ENCODE measurements at places on chromosomes 1 and 21. TPM values are rescaled to one million over a fixed set of nuclear protein-coding genes. Genes with fewer than 3 reads are reported as not detected.
A peak's percentile ranks its signal among the peaks of the same experiment; 100 is the strongest.

DNA sequence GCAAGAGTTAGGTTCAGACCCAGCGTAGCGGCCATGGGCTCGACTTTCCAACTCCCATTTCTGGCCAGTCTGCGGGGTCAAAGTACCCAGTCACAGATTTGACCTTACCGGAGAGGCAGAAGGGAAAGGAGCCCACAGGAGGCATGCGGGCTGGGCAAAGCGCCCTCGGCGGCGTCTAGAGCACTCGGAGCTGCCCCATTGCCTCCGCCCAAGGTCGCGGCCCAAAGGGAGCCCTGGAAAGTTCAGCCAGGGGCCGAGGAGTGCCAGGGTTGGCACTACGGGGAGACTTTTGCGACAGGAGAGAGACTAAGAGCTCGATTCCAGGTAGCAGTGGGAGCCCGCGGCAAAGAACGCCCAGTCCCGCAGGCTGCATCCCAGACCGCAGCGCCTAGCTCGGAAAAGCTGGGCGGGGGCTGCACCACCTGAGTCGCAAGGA lies 896 bp downstream of the KANK4 start:
- no peak for DNase-seq

KCNC4 gene
- total RNA-seq: 1.6 TPM

DNA sequence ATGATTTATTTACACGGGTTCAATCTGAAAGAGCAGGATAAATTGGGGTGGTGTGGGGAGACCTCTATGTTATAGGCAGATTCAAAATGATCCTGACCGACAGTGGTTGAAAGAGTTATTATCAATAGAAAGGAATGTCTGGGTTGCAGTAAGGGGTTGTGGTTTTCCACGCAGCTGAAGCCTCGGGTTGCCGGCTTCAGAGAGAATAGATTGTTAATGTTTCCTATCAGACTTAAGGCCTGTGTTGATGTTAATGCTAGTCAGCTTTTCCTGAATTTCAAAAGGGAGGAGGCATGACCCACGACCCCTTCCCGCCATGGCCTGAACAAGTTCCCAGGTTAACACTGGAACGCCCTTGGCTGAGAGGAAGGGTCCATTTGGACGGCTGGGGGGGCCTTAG lies 2.2 kb upstream of the UBE2J2 start:
- no peak for DNase-seq

DNA sequence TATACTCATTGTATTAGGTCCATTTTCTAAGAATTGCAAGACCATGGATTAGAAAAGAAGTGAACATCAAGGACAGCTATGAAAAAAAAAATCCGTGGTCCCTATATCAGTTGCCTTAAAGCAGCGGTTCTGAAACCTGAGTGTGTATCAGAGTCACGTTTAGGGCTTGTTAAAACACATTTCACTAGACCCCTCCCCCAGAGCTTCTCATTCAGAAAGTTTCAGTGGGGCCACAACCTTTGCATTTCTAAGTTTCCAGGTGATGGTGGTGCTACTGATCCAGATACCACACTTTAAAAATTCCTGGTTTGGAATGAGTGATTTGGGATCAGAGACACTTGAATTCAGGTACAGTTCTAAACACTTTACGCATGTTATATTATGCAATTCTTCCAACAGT lies 96.1 kb upstream of the PRMT6 start:
- DNase-seq: no peak

HSD11B1 gene
- 45.4 TPM for total RNA-seq

- DNase-seq: no peak
These were observed 297.4 kb downstream of the TM2D1 start for GRCh38 chr1:61427510-61427909.

DNA sequence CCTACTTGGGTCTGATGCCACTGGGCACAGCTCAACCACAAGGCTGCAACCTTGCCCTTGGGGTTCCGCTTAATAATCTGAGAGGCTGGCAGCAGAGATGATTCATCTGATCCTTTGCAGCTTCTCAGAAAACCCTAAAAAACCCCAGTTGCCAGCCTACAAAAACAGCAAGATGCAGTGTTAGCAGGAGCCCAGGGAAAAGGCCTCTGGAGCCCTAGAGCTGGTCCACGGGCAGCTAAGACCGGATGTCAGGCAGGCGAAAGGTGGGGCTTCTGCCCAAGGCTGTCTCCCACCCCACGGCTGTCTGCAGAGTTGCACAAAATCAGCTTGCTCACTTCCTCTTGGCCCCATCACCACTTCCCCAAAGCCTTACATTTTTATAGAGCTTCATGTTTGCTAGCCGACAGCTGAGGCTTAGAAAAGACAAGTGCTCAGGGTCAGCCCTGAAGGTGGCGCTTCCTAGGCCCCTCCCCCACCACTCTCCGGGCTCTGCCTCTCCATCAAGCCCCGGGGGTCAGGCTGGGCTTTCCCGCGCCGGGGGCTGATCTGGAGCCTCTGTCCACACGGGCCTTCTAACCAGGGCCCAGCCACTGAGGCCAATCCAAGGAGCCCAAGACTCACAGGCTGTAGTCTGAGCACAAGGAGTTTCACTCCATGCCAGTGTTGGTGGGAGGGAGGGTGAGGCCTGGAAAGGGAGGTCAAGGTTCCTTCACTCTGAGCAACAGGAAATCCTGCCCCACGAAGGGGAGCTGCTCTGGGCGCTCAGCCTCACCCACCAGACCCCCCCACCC lies 4.2 kb upstream of the ADORA3 start:
- peak; percentile 93 for DNase-seq

RAB25 gene
- total RNA-seq: not detected

SPRR4 gene
- total RNA-seq: not detected

DNA sequence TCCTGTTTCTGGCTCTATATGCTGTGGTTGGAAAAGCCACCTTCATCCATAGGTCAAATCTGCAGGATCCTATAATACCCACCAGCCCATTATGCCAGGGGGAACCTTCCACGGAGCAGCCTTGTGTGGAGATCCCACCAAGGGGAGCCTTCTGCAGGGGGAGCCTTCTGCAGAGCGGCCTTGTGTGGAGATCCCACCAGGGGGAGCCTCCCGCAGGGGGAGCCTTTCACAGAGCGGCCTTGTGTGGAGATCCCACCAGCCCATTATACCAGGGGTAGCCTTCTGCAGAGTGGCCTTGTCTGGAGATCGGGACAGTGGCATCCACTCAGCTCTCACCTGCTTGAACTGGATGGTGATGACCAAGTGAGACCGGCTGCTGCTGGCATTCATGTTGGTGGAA lies 85.3 kb downstream of the SCCPDH start:
- no peak for DNase-seq

BMP8A gene
- total RNA-seq: not detected

- DNase-seq: no peak
These were observed at the start of gene LCE1D for GRCh38 chr1:152796421-152796820. Gene LCE1D (plus strand): TSS chr1:152796721. CDS start chr1:152797795, 1,074 bp downstream.

NHLH1 gene
- total RNA-seq: not detected

GRCh38 chr1:212488436-212489283 lies 55.9 kb downstream of the NENF start:
- no peak for DNase-seq

DNA sequence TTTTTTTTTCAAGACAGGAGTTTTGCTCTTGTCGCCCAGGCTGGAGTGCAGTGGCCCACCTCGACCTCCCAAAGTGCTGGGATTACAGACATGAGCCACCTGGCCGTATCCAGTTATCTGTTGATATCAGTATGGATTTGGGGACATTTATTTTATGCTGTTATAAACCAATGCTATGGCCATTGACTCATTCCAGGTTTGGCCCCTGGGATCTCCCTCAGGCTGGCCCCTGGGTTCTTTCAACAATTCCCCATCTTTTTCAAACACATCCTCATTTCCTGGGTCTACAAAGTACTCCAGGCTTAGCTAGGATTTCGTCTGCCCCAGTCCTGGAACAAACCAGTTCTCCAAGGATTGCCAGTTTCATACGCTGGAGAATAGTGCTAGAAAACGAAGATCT lies 44.1 kb downstream of the WDR4 start:
- no peak for DNase-seq

DNA sequence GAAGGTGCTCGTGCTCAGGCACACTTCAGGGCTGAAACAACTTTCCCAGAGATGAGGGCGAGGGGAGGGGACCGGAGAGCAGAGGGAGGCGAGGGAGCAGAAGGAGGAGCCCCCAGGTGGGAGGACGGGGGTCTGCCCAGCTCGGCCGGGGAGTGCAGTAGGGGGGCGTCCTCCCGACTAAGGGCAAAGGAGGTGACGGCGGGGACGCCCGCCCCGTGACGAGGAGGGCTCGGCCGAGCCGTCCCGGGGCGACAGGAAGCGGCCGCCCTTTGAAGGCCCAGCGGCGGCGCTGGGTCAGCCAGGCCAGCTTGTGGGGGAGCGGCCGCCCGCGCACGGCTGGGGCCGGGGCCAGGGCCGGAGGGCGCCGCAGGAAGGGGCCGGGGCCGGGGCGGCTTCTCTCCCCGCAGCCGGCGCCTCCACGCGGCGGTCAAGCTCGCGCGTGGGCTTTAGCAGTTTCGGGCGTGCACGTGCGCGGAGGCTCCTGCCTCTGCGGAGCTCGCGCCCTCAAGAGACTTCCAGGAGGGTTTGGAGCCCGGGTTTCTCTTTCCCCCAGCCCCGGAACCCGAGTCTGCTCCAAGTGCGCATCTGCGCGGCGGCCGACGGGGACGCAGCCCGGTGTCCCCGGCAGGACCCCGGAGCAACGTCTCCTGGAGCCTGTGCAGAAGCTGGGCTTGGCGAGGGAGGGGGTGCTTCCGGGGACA lies 100.8 kb upstream of the SLC45A1 start:
- no peak for DNase-seq

DNA sequence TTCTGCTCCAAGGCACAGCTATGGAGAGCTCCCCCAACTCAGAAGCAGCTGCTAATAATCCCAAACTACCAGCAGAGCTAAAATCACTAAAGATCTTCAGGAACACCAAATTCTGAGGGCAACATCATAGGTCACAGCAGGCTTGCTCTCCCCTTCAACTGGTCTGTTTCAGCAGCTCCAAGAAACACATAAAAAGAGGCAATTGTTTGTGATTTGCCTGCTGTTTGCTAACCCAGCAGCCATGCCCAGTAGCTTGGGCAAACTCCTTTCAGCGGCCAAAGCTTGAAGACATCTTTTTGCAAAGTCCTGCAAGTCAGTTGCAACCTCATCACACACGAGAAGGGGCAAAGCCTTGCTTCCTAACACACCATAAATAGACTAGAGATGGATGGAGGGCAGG lies 8.9 kb downstream of the ERI3 start:
- DNase-seq: no peak

TMEM81 gene
- 1.8 TPM for total RNA-seq

DNA sequence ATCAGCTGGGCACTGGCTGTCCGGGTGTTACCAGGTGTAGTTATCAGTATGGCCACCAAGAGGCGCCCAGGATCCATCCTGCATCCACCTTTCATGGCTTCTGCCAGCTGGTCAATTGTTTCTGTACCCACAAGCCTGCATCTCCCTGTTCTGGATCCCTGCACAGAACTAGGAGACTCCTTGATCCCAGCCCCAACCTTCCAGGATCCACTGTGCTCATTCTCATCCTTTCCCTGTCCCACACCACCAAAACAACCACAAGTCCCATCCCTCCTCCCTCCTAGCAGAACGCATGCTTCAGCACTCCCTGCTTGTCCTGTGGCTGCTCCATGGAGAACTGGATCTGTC lies 27.2 kb upstream of the FOXE3 start:
- peak; percentile 68 for DNase-seq

TMEM63A gene
- total RNA-seq: 5.1 TPM

- DNase-seq: no peak
These were observed 8.0 kb upstream of the DNM3 start for GRCh38 chr1:171833091-171833825.

DNA sequence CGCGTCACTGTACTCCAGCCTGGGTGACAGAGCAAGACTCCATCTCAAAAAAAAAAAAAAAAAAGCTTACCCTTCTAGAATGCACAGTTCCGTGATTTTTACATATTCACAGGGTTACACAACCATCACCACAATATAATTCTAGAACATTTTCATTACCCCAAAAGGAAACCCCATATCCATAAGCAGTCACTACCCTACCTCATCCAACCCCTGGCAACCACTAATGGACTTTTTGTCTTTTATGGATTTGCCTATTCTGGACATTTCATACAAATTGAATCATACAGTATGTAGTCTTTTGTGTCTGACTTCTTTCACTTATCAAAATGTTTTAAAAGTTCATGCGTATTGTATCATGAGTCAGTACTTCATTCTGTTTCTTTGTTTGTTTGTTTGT lies 22.8 kb downstream of the SYF2 start:
- DNase-seq: no peak

GRCh38 chr1:213600879-213601278 lies 386.9 kb upstream of the PROX1 start:
- DNase-seq: no peak

OPN3 gene
- total RNA-seq: 5.3 TPM

DNA sequence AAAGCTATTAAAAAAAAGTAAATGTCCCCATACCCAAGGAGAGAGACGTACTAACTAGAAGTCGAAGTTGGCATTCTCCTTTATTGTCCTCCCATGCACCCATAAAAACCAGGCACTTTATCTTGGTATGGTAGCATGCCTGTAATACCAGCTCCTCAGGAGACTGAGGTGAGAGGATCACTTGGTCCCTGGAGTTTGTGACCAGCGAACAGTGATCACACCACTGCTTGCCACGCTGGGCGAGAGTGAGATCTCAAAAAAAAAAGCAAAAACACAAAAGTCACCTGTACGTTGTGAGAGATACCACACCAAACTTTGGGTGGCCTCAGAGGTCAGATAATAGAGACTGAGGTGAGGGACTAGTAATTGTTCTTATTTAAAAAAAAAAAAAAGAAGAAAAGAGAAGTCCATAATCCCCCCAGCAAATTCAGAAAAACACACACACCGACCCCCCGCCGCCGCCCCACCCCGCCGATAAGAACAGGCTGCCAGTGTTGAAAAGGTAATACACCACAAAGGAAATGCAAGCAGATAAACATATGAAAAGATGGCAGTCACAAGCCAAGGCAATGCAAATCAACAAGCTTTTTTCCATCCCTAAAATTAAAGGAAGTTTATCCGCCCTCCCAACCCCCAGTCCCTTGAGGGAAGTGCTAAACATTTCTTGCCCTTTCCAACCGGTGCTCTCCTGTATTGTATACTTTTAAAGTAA lies 3.6 kb downstream of the L1TD1 start:
- DNase-seq: no peak

- no peak for DNase-seq
These were observed 108.2 kb upstream of the SLC35F3 start for GRCh38 chr1:233796146-233796783.

BTBD19 gene
- total RNA-seq: 3.6 TPM

DNA sequence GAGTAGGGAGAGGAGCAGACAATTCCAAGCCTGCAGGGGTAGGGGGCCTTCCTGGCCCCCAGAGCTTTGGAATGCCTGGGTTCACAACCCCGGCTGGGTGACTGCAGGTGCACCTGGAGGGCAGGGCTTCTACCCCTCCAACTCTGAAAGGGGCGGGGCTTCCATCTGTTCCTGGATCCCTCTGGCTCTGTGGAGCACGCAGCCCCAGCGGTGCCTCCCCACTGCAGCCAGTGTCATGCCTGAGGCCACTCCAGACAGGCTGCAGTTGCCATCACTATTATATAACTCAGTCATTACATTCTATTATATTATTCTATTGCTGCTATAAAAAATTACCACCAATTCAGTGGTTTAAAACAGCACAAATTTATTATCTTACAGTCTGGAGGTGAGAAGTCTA lies 12.5 kb upstream of the FNBP1L start:
- DNase-seq: no peak

- no peak for DNase-seq
These were observed 60.7 kb downstream of the ACBD3 start for GRCh38 chr1:226125831-226126230.

CLDN17 gene
- not detected for total RNA-seq

VSIG8 gene
- total RNA-seq: 0.03 TPM

GRCh38 chr1:23558140-23558871 lies 995 bp downstream of the ID3 start:
- DNase-seq: peak; percentile 84

Measured in HT1080 (cell line).